Fibroblast of skin of right quadriceps (primary cell): ENCODE measurements at places on chromosomes 2 and 18.
A peak's percentile ranks its signal among the peaks of the same experiment; 100 is the strongest.

DNA sequence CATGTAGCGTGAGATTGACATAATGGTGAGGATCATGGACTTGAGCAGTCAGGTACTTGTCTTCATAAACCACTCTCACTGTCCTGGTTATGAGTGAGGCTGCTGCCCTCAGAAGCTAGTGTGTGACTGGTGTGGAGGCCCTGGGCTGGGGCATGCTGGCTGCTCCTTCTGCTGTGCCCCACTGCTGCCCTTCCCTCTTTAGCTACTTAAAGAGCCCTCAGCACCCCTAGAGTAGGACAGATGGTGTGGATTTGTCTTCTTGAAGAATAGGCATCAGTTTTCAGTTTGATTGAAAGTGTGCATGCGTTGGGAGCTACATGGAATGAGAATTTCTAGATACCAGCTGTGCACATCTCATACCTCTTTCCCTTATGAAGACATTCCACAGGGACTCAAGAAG lies 15.4 kb downstream of the CPLX4 start:
- no peak for DNase-seq

DNA sequence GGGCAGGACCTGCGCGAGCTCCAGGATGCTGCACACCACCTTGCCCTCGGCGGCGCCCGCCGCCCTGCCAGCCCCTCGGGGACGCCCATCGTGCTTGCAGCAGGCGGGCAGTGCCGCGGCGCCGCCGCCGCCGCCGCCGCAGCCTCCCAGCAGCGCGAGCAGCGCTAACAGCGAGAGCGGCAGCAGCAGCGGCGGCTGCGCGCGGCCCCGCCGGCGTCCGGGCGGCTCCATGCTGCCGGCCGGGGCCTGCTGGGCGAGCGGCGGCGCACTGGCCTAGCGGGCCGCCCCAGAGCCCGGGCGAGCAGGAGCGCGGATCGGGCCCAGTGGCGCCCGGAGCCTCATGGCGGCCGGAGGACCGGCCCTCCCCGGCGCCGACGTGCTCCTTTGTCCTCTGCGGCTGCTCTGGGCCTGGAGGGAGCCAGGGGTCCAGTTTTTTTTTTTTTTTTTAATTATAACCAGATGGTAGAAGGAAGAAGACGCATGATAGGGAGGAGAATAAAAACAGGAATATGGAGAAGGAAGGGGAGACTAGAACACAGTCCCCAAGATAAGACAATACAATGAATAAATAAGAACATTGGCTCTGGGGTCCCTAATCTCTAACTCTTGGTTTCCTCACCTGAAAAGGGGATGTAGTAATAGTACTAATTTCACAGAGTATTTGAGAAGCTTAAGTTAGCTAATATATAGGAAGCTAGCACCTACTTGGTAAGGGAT lies 17.1 kb upstream of the ANKRD62 start:
- DNase-seq: peak; percentile 36

- no peak for DNase-seq
Observed at GRCh38 chr18:25735459-25735858, 355.0 kb downstream of the SS18 start.

DNA sequence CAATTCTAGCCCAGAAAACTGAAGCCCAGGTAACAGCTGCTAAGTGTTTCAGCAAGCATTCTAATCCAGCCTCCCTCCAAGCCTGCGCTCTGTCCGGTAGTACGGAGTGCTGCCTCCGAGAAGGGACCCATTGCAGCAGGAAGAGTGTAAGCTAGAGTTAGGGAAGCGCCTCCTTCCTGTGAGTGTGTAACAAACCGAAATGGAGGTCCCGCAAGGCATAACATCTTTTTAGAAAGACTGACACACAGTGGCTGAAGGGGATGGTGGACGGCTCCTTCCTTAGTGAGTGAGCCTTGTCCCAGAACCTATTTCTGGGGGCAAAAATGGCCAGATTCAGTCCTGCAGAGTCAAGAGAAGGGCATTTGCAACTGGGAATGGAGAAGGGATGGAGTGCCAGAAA lies 12.2 kb downstream of the PKDCC start:
- no peak for DNase-seq

DNA sequence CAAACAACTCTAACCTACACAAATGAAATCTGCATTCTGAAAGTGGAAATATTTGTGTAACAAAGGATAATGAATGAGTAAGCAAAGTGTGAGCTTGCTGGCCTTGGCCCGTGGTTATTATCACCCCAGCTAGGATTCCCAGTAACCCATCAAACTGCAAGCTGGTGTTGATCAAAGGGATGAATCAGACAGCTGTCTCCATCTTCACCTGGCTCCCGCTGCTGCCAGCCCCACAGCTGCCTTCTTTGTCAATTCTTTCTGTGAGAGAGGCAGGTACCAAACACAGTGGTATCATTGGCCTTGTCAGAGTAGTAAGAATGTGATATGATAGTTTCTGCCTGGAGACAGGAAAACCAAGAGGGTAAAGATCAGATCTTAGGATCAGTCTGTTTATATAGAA lies 25.2 kb upstream of the RGPD4 start:
- no peak for DNase-seq

- DNase-seq: no peak
Observed at GRCh38 chr2:86556508-86556907, 6.7 kb downstream of the CHMP3 start.

DNA sequence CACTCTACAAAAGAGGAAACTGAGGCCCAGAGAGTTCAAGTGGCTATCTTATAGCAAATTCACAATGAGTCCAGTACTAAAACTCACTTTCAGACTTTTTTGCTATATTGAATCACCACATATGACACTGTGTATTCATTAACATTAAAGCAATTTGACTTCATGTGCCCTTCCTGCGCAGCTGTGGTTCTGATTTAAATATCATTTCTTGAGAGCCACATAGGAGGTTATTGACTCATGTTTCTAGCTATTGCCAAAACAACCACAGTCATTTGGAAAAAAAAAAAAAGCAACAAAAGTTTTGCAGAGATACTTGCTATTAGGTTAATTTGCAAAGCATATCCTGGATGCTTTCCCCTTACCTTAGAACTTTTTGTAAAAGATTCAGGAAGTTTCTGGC lies 341.2 kb downstream of the PIK3C3 start:
- DNase-seq: no peak

GRCh38 chr2:32491346-32491745 lies 134.5 kb downstream of the BIRC6 start:
- no peak for DNase-seq

GRCh38 chr2:65329525-65329924 lies 101.9 kb downstream of the ACTR2 start:
- DNase-seq: no peak

- DNase-seq: no peak
Observed at GRCh38 chr2:105242286-105242993, 897 bp downstream of the GPR45 start.

GRCh38 chr2:45850558-45850957 lies 199.1 kb downstream of the PRKCE start:
- DNase-seq: no peak

DNA sequence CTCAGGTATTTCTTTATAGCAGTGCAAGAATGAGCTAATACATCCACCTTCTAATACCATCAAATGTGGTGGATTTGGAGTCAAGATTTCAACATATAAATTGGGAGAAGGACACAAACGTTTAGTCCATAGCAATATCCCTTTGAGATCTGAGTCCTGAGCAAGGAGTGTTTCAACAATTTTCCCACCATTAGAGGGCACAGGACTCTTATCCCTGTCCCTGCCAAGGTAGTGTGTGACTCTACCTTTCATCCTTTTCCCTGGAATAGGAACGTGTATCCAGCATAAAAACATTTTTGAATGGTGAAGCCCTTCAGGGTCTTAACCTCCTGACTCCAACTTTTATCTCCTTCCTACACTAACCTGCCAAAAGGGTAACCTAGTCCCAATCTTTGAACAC lies 181.3 kb upstream of the SRD5A2 start:
- no peak for DNase-seq

- no peak for DNase-seq
Observed at GRCh38 chr2:20421336-20421987, 25.4 kb upstream of the RHOB start.

DNA sequence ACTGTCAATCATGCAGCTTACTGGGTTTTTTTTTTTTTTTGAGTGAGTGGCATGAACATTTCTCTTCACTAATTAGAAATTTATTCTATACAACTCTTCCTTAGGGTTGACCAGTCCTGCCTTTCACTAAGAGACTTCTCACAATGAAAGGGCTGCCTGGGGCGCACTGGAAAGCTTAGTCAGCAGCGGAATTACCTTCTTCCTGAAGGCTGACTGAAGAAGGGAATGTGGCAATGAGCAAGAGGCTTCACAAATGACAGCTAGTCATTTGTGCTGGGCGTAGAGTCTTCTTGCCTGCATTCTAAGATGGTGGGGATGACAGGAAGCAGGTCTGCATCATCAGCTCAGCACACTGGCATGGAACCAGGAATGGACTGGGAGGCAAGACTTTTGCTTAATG lies 15.6 kb upstream of the SCN3A start:
- DNase-seq: no peak

- DNase-seq: no peak
Observed at GRCh38 chr2:178117725-178118124, 5.5 kb downstream of the RBM45 start.

DNA sequence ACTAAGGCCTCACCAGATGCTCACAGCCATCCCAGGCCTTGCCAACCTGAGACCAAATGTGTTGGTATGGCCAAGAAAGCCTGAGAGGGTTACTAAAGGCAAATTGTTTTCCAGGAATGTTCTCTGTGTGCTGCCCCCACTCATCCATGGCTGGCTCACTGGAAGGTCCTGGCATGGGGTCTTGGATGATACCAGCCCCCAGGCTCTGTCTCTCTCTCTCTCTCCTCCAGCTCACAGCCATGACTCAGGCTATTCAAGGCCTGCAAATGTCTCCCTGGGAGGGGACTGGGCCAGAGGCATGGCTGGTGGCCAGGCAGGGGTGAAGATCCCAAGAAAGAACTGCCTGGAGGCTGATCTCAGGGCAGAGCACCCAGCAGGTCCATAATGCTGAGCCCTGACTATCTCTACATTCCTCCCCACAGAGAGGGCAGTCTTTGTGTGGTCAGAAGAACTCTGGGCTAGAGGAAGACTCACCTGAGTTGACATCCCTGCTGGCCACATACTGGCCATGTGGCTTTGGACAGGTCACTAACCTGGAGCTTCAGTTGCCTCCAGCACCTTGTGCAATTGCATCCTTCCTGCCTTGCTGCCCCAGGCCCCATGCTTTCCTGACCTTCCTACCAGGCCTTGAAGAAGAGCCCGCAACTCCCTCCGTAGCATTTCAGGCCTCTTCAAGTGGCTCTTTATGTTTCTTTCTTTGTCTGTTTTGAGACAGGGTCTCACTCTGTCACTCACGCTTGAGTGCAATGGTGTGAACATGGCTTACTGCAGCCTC lies 150.4 kb downstream of the ZFP36L2 start:
- peak; percentile 90 for DNase-seq

DNA sequence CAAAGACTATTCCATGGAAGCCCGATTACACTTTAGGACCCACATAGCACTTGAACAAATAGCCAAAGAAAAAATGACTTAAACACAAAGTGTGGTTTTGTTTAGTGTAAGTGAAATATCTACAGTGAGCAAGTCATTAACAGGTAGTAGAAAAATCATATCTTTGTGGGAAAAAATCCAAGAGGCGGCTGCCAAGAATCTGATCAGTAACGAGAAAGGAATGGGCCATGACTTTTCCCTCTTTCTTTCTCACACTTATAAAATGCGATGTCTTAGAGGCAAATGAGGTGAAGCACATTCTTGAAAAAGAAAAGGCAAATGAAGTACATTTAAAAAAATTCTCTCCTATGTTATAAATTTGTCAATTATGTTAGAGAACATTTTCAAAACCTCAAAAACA lies 12.9 kb upstream of the GEMIN6 start:
- peak; percentile 87 for DNase-seq

GRCh38 chr2:182446087-182446486 lies 19.3 kb upstream of the PDE1A start:
- DNase-seq: no peak

DNA sequence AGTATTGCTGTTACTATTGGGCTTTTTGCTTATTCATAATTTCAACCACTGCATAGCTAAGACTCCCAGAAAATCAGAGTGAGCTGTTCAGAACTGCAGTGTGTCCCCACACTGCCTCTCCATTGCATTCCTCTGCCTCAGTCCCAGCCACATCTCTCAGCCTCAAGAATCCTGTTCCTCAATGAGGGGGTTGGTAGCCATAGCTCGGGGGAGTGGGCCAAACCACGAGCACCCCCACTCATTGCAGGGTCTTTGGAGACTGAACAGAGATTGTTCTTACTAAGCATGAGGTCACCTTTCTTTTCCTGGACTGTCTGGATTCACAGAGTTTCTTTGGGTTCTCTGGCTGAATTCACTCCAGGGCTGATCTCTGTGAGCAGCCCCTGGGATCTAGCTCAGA lies 161.1 kb downstream of the GFPT1 start:
- DNase-seq: peak; percentile 90

DNA sequence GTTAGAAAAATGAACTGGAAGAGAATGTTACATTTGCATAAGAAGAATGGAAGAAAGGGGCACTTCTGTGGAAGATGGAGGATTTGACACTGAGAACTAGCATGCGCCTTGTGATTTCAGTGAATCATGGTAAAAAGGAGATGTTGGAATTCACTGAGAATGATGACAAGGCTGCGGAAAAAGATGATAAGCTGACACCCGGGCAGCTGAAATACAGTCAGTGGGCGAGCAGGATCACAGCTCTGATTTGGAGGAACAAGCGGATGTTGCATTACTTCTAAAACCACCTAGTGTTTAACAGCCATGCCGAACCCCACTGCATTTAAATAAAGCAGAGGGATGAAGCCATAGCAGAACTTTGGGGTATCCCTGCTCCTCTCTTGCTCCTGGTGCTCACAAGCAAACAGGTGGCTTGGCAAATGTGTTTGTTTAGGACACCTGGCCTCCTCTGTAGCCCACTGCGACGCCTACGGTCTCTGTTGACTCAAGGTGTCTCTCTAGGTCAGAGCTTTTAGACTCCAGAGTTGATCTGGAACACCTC lies 134.9 kb downstream of the NDUFA10 start:
- DNase-seq: no peak

DNA sequence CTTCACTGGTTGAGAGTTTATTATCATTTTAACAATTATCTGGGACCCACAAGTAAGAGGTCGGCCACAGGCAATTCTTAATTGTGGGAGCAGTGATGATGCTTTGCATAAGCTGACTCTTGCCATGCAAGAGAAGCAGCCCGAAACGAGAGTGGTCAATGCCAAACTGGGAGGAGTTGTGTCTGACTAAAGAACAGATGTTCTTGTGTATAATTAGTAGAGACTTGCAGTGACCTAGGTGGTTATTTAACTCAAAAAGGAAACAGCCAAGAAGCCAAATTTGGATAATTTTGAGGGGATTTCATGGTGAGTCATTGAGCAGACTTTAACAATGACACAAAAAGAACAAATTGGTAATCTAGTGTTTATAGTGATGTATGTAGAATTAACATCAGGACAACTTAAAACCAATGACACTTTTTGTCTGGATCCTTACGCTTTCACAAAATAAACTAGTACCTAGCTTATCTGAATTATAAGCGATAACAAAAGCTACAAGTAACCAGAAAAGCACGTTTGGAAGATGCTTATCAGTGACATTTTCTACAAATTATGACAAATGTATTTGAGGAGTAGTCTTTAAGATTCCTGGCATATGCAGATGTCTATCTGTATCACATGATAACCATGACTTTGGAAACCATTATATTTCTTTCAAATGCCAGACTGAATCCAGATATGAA lies 184.7 kb upstream of the DLGAP1 start:
- no peak for DNase-seq

GRCh38 chr2:66577321-66578053 lies 142.6 kb downstream of the MEIS1 start:
- no peak for DNase-seq

- no peak for DNase-seq
Observed at GRCh38 chr2:221203125-221203524, 369.0 kb downstream of the EPHA4 start.

- DNase-seq: no peak
Observed at GRCh38 chr2:141001750-141002149, 1129.1 kb downstream of the LRP1B start.
